ENCODE measurements at places on chromosomes 11 and 22.

DNA sequence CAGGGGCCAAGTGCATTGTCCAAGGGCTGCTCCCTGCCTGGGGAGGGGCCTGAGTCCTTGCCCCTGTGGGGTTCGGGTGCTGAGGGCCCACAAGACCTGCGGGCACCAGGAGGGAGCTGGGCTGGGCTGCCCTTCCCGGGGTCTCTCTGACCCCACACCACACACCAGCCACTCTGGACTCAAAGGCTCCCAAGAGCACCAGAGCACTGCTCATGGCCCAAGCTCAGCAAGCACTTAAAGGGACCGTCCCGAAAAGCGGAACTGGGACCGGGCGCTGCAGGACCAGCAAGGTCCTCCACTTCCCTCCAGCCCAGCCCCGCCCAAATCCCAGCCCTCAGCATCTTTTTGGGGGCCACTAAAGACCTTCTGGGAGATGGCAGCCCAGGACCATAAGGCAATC lies 5.3 kb downstream of the LSP1 start:
- no peak for DNase-seq

DNA sequence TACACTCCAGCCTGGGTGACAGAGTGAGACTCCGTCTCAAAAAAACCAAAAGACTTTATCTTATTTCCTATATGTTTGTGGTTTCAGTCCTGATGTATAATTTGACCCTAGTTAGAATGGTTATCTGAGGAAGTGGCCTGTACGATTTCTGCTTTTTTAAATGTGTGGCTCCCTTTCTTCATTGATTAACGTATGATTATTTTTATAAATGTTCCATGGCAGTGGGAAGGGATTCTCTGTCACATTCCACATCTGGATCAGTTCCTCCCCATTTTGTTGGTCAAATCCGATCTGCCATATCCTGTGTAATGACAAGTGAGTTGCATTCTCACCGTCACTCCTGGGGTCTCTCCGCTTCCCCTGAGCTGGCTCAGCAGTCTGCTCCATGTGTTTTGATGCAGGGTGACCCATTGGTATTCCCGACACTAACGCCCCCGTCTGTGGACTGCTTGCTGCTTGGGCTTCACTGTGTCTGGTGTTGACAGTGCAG lies 20.3 kb downstream of the NEAT1 start:
- no peak for DNase-seq

DNA sequence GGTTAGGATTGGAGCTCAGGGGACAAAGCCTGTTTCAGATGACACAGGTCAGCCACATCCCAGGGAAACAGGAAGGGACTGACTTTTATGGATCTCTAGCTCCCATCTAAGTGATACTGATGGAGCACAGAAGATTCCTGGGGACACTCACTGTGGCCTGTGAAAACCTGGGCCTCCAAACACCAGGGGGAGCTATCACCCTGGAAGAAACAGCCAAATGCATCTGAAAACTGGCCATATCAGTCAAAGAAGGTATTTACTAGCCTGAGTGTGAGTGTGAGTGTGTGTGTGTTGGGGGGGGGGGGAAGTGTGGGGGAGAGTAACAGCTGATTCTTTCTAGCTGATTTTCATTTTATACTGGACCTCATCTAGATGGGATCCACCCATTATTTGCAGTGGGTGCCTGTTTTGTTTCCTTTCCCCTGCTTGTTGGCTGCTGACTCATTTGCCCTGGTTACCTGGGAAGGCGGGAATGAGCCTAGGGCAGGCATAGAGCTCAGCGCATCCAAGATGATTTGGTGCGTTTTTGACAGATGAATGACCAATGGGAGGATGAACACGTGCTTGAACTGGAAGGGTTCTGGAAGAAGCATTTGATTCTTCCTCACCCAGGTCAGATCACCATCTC lies 284.0 kb downstream of the KIRREL3 start:
- peak; percentile 41 for DNase-seq

- DNase-seq: no peak
Observed at GRCh38 chr11:35623621-35624168, 5.4 kb downstream of the FJX1 start.

GRCh38 chr22:27212617-27213177 lies 555.3 kb downstream of the MIAT start:
- peak; percentile 75 for DNase-seq

GRCh38 chr11:62712276-62712812 lies 4.9 kb downstream of the GNG3 start:
- no peak for DNase-seq

DNA sequence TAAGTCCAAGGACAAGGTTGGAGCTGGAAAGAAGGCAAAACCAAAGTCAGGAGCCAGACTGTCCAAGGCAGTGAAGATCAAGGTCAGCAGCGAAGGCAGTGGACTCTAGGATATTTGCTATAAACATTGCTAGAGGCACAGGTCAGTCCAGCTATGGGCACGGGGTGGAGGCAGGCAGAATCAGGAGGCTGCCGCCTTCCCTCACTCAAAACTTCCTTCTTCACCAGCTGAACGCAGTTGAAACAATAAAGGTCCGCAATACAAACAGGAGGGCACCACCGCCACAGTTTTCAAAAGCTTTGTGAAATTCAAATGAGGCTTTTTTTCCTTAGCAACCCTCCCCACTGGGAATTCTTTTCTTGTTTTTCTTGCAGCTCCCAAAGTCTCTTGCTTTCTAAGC lies 372.4 kb downstream of the NXPE2 start:
- no peak for DNase-seq

GRCh38 chr11:66880496-66881450 lies 23.9 kb downstream of the LRFN4 start:
- DNase-seq: no peak

GRCh38 chr11:36264973-36265344 lies 24.3 kb downstream of the COMMD9 start:
- DNase-seq: no peak

GRCh38 chr11:130055617-130056016 lies 14.1 kb upstream of the APLP2 start:
- no peak for DNase-seq

GRCh38 chr11:9821008-9821752 lies 157.3 kb downstream of the SWAP70 start:
- DNase-seq: no peak

- DNase-seq: no peak
Observed at GRCh38 chr11:83736684-83737083, 450.5 kb upstream of the CCDC90B start.

- no peak for DNase-seq
Observed at GRCh38 chr11:27028561-27028965, 12.1 kb upstream of the BBOX1 start.

- DNase-seq: no peak
Observed at GRCh38 chr11:114614127-114614720, 18.6 kb upstream of the NXPE4 start.

GRCh38 chr11:94630221-94630620 lies 63.1 kb downstream of the PIWIL4 start:
- no peak for DNase-seq

DNA sequence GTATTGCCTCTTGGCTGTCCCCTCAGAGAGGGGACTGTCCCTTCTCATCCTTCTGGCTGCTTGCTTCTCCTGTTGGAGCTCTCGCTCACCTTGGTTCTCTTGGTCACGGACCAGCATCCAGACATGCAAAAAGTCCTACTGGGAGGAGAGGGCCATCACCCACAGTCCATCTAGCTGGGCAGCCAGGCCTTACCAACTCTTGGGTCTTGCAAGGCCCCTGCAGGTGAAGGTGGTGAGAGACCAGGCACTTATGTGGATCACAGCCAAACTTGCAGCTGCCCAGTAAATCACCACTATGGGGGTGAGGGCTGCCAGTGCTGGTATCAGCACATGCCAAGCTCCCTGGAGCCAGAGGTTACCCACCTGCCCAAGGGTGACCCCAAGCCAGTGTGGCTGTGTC lies 36.3 kb downstream of the KCNQ1OT1 start:
- DNase-seq: no peak

GRCh38 chr11:75668451-75669297 lies at the start of gene MAP6:
MAP6 (minus strand) TSS chr11:75669038; CDS start chr11:75668369, 669 bp downstream.
- peak; percentile 50 for DNase-seq

GRCh38 chr11:129145276-129145675 lies 46.8 kb downstream of the ARHGAP32 start:
- no peak for DNase-seq

DNA sequence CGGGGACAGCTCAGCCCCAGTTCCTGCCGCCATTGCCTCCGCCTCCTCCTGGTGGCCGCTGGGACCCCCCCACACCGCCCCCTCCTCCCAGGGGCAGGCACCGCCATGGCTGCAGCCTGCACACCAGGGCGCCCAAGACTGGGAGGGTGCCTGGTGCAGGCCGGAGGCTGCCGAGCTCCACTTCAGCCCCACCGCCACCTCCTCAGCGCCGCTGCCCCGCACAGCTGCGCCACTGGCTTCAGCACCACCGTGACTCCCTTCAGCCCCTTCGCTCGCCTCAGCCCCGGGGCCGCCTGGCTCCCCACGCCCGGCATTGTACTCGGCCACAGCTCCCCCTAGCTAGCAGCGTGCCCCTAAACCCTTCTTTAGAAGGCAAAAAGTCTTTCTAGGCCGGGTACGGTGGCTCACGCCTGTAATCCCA lies 131.1 kb downstream of the CRYBB2 start:
- peak; percentile 11 for DNase-seq

DNA sequence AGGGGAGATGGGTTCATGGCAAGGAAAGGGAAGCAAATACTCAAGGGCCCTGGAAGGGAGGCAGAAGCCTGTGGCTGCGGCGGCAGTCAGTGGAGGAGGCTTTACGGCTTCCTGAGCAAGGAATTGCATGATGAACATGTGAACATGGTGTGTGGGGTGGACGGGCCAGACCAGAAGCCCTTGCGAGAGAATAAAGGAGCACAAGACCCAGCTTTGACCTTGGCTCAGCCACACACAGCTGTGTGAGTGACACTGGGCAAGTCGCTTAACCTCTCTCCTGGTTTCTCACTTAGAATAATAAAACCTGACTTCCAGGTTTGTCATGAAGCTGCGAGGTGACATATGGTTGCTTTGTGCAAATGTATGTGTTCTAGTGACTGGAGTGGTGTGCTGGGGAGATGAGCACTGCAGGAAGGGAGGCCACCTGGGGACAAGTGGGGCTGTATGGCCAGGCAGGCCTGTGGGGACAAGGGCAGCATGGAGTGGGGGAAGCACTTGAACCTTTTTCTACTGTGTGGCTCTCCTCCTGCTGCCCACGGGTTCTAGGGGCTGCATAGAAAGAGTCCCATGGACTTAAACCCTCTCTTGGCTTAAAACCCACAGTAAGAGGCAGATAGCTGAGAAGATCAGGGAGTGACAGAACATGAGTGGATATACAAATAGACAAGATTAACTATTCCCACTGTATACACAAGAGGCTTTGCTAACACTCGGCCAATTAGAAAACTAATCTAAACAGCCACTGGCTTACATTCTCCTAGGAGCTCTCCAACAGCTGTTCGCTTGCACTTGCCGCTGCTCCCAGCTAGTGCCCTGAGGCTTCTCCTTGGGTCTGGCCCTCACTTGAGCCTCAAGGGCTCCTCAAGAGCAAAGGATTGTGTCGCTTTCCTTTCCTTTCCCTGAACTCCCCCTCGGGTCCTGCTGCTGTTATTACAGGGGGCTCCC lies 67.3 kb upstream of the CDON start:
- DNase-seq: no peak

GRCh38 chr11:69152733-69153421 lies 2.9 kb upstream of the SMIM38 start:
- no peak for DNase-seq

- DNase-seq: no peak
Observed at GRCh38 chr11:41714101-41714500, 254.6 kb upstream of the LRRC4C start.

DNA sequence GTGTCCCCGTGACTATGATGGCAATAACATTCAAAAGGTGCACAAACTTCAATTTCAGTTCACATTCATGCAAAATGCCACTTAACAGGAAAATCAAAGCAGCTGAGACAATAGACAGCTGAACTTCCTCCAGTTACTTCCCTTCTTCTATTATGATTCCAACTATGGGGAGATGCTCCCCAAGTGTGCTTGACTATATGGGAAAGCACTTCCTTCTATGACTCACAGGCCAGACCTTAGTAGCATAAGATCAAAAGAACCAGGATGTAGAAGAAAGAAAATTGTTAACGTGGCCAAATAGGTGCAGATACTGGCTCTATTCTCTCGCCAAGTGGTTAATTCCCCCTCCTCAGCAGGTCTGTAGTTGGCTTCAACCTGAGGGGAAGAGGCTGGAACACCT lies 7.8 kb upstream of the FAT3 start:
- DNase-seq: no peak

- peak; percentile 26 for DNase-seq
Observed at GRCh38 chr11:102494216-102494615, 36.3 kb downstream of the MMP7 start.

GRCh38 chr22:29617922-29618629 lies 14.6 kb downstream of the NF2 start:
- DNase-seq: no peak

- no peak for DNase-seq
Observed at GRCh38 chr11:13423372-13423771, 39.6 kb downstream of the BTBD10 start.

- no peak for DNase-seq
Observed at GRCh38 chr11:131934006-131934405, 563.6 kb downstream of the NTM start.

DNA sequence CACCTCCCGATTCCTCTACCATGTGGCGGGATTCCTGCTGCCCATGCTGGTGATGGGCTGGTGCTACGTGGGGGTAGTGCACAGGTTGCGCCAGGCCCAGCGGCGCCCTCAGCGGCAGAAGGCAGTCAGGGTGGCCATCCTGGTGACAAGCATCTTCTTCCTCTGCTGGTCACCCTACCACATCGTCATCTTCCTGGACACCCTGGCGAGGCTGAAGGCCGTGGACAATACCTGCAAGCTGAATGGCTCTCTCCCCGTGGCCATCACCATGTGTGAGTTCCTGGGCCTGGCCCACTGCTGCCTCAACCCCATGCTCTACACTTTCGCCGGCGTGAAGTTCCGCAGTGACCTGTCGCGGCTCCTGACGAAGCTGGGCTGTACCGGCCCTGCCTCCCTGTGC lies 10.5 kb downstream of the CXCR5 start:
- no peak for DNase-seq

DNA sequence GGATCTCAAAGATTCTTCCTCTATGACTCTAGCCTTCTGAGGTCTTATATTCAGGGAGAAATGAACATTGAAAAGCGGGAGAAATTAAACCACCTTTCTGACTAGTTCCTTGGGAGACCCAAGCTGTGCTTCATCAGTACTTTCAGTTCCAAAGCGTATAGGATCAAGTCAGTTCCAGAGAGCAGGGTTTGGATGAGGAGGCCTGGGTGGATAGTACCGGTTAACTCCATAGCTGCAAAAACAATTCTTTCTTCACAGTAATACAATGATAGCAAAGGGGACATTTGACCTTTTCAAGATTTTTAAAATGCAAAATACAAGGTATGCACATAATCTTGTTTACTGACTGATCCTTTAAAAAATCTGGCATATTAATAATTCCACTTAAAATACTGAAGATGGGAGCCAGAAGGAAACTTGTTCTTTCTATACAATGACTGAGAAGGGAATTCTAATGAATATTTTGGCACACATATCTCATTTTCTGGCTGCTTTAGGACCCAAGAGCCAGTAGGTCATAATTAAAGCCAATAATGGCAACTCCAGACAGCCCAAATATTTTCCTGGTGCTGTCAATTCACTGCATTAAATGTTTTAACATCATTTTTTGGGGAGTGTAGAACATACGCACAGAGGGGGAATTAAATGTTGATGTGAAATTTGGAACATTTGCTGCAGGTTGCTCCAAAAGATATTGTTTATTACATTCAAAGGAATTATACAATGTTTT lies 16.0 kb downstream of the ADM start:
- DNase-seq: no peak

GRCh38 chr11:65552388-65552951 lies 5.7 kb downstream of the LTBP3 start:
- no peak for DNase-seq
